NCI-H446 (cell line): ENCODE measurements at places on chromosomes 11 and 22.

- DNase-seq = no peak
These were observed 382.6 kb downstream of the KCNA4 start for GRCh38 chr11:29634244-29634643.

DNA sequence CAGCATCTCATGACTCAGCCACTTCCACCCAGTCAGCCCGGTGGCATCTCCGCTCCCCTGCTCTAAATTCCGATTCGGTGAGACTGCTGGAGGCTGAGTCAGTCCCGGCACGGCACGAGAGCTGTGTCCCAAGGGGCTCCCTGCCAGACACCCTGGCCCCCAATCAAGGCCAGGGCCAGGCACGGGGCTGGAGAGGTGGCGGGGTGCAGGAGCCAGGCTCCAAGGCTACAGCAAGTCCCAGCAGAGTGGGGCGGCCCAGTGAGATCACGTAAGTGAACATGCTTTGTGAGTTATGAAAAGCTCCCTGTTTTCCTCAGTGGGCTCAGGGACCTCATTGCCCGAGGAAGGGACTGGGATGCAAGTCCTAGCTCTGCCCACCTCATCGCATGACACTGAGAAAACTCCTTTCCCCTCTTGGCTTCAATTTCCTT is 3.0 kb downstream of the C11orf68 start:
- no peak for DNase-seq

- DNase-seq = no peak
These were observed 57.6 kb downstream of the KCNJ4 start for GRCh38 chr22:38397189-38398085.

GRCh38 chr11:4185561-4185960 is 91.0 kb downstream of the RRM1 start:
- no peak for DNase-seq

GRCh38 chr11:128926437-128927107 is 16.1 kb downstream of the TP53AIP1 start:
- DNase-seq = no peak

DNA sequence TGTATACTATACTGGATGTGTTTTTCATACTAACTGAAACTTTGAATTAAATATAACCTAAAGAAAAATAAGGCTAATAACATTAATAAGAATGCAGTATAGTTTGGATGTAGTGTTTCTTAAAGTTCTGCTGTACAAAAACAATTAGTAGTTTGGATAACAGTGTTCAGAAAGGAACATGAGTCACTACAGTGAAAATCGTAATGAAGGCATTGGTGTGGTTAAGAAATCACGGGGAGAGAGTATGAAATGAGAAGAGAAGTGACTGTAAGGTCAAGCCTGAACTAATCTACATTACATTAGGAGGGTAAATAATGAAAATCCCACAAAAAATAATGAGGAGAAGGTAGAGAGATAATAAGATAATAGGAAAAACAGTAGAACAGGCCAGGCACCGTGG is 726.6 kb upstream of the ARHGAP42 start:
- DNase-seq = no peak

GRCh38 chr11:133339495-133340140 is 192.7 kb downstream of the OPCML start:
- no peak for DNase-seq

- DNase-seq = no peak
These were observed 87.9 kb downstream of the ALX4 start for GRCh38 chr11:44221992-44222391.

- no peak for DNase-seq
These were observed 24.4 kb upstream of the CBX7 start for GRCh38 chr22:39176714-39177455.

GRCh38 chr11:107606141-107606540 is 15.2 kb downstream of the ELMOD1 start:
- no peak for DNase-seq
